ENCODE measurements at places on chromosomes 1 and 21. TPM values are rescaled to one million over a fixed set of nuclear protein-coding genes. Genes with fewer than 3 reads are reported as not detected.

- no peaks in the 10 kb centered on the region for H3K36me3 ChIP-seq
- no peaks in the 10 kb centered on the region for H3K27me3 ChIP-seq
- no peaks in the 10 kb centered on the region for H3K4me1 ChIP-seq
- no peak overlapping the region for H3K27ac ChIP-seq
- DNase-seq, result peak; percentile 49
Observed at GRCh38 chr1:243748706-243749283, 101.2 kb downstream of the AKT3 start.

The PRKACB gene
- total RNA-seq, result 7.7 TPM

DNA sequence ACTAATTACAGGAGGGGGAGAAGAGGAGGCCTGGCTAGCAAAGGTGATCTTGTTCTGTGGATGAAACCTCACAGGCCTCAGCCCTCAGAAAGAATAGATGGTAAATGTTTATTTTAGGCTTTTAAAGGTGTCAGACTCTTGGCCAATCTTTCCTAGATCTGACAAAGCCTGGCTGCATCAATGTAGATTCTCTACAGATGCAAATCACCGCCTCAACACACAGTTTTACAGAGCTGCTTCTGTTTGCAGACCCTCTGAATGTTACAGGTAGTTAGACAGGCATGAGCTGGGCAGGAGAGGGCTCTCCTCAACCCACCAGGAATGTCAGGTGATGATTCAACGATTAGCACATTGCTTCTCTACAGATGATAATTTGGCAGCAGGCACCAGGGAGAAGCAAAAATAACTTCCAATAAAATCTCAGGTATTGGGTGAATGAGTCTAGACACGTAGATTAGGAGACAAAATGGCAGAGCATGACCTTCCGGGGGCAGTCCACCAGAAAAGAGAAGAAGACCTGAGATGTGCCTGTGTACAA lies 105.4 kb upstream of the VANGL1 start:
- H3K4me3 ChIP-seq, result no peak overlapping the region
- no peak for DNase-seq
- H3K27me3 ChIP-seq, result no peaks in the 10 kb centered on the region
- H3K36me3 ChIP-seq, result no peaks in the 10 kb centered on the region

GRCh38 chr1:17671314-17671705 lies 83.8 kb upstream of the ACTL8 start:
- H3K27me3 ChIP-seq, result no peaks in the 10 kb centered on the region
- no peaks in the 10 kb centered on the region for H3K4me1 ChIP-seq
- no peak for DNase-seq
